ENCODE measurements at places on chromosomes 1 and 21. TPM values are rescaled to one million over a fixed set of nuclear protein-coding genes. Genes with fewer than 3 reads are reported as not detected.
A peak's percentile ranks its signal among the peaks of the same experiment; 100 is the strongest.

PHLDA3 gene
- 120 TPM for total RNA-seq

DNA sequence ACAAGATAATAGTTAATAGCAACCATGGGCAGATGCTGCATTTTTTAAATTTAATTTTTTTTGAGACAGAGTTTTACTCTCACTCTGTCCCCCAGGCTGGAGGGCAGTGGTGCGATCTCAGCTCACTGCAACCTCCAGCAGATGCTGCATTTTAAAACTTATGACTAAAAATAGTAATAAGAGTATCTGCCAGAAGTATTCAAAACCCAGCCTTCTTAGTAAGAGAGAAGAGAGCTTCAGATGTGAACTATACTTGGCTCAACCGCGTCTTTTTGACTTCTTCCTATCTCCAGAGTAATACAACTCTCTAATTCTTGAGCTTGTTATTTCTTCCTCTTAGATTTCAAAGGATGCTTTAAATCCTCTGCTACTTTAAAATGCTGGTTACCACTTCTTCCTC, 4.6 kb downstream of the RPS27 start:
- H3K27me3 ChIP-seq = no peaks in the 10 kb centered on the region
- peaks cover 21% of the 10 kb centered on the region for H3K36me3 ChIP-seq
- H3K4me1 ChIP-seq = peaks cover 27% of the 10 kb centered on the region
- no peak overlapping the region for H3K4me3 ChIP-seq
- DNase-seq = no peak
- no peak overlapping the region for H3K27ac ChIP-seq

GRCh38 chr1:159780583-159781582, at the start of gene DUSP23:
TSS of gene DUSP23 (plus strand) at chr1:159780962. CDS start at chr1:159781101, 139 bp downstream.
- peak within 1 kb of the TSS; percentile 74 for H3K4me3 ChIP-seq
- peaks cover 33% of the 10 kb centered on the region for H3K4me1 ChIP-seq
- H3K27me3 ChIP-seq = no peaks in the 10 kb centered on the region

GRCh38 chr21:25572861-25573310, 34.4 kb downstream of the MRPL39 start:
- no peaks in the 10 kb centered on the region for H3K27me3 ChIP-seq
- no peaks in the 10 kb centered on the region for H3K36me3 ChIP-seq
- DNase-seq = no peak
- H3K4me1 ChIP-seq = peaks cover 57% of the 10 kb centered on the region

DNA sequence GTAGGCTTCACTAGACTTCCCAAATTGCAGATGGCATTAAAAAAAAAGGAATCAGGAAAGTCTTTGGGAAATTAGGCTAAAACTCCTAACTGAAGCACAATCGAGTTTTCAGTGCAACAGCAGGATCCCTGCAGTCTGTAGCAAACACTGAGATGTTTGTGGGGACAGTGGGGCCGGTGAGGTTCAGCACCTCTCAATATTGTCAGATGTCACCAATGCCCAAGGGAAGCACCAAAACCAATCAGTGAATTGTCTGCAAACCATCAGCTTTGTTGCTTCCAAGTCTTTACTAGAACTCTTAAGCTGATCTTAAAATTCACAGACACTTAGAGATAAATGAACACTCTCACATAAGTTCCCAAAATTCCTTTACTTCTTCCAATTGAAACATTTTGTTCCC, 2.6 kb downstream of the ERG start:
- H3K4me3 ChIP-seq = no peak overlapping the region
- H3K4me1 ChIP-seq = peaks cover 88% of the 10 kb centered on the region
- H3K27ac ChIP-seq = peak overlapping the region; percentile 18
- DNase-seq = no peak
- H3K36me3 ChIP-seq = peaks cover 3% of the 10 kb centered on the region

All from chondrocyte (in vitro differentiated cells).